ENCODE measurements at places on chromosomes 5 and 9. TPM values are rescaled to one million over a fixed set of nuclear protein-coding genes. Genes with fewer than 3 reads are reported as not detected.

Gene ROPN1L
- not detected for total RNA-seq

DNA sequence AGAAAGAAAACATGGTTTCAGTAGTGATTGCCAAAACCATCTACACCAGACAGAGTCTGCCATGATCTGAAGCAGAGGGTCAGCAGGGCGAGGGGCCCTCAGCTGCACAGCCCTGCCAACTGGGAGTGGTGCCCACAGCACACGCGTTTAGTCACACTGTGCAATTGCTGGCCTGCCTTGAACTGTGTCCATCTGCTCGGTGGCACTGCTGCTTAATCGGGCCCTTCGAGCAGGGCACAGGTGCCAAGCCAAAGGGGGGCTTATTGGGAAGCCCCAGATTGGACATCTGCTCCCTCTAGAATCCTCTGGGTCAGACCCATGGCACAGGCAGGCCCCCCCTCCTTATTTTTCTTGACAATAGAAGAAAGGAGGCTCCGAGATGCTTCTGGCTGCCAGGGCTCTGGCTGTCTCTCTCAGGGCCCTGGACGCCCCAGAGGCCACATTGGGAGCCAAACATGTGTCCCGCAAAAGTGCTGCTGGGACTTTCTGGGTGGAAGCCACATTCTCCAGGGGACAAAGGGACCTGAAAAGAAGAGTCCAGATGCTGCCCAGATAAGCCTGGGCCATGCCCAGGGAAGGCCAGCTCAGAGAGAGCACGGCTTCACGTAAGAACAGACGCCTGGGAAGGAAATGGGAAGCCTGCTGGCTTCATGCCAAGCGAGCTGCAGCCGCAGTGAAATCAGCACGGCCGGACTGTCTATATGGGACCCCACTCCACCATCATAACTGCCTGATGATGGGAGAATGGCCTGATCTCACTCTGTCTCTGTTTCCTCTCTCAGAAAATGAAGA, 349.2 kb downstream of the GADD45G start:
- no peak for DNase-seq

GRCh38 chr9:114015607-114016006, 62.5 kb downstream of the AMBP start:
- DNase-seq = no peak

Gene SKP2
- total RNA-seq = 36.3 TPM

DNA sequence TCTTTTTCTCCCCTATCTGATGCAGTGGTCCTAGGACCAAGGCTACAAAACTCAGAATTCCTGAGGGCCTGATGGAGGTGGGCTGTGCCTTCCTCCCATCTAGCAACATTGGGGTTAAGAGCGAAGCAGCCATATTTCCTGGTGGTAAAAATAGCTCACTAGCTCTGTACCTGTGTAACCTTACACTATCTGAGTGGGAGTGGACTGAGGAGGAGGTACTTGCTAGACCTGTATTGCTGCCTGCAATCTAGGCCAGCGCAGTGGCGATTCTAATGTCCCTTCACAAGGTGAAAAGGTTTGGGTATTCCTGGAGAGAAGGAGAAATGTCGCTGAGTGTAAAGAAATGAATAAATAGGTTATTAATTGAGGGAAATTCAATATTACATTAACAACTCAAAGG, 80.2 kb upstream of the LIFR start:
- no peak for DNase-seq

GRCh38 chr5:68432682-68433081, 217.1 kb downstream of the PIK3R1 start:
- DNase-seq = no peak

Gene DBH
- total RNA-seq = not detected

DNA sequence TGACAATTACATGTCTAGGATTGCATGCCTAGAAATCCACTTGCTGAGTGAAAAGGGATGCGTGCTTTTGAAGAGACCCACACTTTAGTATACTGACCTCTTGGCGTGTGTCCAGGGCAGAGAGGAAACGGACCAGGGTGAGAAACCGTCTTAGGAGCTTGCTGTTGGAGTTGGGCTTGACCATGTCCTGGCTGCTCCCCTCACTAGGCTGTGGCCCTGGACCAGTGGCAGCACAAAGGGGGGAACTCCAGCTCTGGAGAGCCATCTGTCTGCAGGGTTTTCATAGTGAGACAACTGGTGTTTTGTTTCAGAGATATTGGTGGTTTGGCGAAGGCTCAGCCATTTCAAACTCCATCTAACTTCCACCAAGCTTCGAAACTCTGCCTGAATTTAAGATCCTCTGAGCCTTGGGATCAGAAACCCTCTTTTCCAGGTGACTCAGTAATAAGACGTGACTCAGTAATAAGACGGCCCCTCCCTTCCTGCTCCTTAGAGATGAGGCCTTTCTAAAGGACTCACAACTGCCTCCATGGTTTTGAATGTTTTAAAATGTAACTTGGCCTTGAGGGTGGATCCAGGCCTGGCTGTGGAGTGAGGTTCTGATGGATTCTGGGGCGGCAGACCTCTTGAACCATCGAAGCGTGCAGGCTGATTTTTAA, 165.8 kb downstream of the MELK start:
- DNase-seq = peak; percentile 90

Gene LEAP2
- total RNA-seq = 0.18 TPM

GRCh38 chr5:169433221-169433651, 132.3 kb upstream of the SLIT3 start:
- DNase-seq = peak; percentile 68

DNA sequence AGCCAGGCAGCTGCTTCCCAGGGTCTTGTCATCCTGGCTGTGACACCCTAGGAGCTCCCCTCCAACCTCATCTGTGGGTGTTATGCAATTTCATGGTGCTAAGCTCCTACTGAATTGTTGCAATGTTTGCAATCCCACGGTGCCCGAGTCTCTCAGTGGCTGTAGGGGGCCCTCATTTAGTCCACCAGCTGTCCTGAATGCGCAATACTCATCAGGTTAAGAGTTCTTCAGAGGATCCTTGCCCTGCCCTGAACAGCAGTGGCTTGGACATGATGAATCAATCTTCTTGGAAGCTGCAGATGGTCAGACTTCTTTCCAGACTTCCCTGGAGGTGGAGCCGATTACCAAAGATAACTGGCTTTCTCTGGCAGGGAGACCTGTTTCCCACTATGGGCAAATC, 584.1 kb downstream of the CCDC171 start:
- DNase-seq = peak; percentile 82

Gene EXD3
- 5.2 TPM for total RNA-seq

Gene NNT
- total RNA-seq = 80.3 TPM

DNA sequence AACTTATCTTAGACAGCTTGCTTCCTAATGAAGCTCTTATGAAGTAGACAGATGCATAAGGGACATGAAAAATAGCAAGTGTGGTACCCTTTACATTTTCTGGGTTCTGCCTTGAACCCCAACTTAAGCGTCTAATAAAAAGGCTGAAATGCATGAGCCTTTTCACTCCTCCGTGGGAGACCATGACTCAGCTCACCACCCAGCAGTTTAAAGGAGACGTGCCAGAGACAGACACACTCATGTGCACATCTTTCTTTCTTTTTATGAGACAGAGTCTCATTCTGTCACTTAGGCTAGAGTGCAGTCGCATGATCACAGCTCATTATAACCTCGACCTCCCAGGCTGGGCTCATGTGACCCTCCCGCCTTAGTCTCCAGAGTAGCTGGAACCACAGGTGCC, 22.3 kb downstream of the CTXN3 start:
- DNase-seq = no peak

- DNase-seq = peak; percentile 57
These were observed 29.1 kb upstream of the ANKRD31 start for GRCh38 chr5:75265731-75266130.

GRCh38 chr5:16899171-16899570, 36.9 kb downstream of the MYO10 start:
- DNase-seq = no peak

Gene SAXO1
- 0.18 TPM for total RNA-seq

Gene INSL6
- not detected for total RNA-seq

GRCh38 chr9:85155352-85155751, 485.8 kb downstream of the NTRK2 start:
- no peak for DNase-seq

Gene FABP6
- total RNA-seq = not detected

GRCh38 chr5:119435436-119436132, 16.7 kb upstream of the HSD17B4 start:
- peak; percentile 52 for DNase-seq

GRCh38 chr5:136108180-136108611, 24.4 kb upstream of the SMAD5 start:
- DNase-seq = no peak

- no peak for DNase-seq
These were observed 234.4 kb upstream of the DAPK1 start for GRCh38 chr9:87263291-87263690.

GRCh38 chr9:99419070-99419469, 197.0 kb downstream of the SEC61B start:
- DNase-seq = peak; percentile 70

Gene NR4A3
- total RNA-seq = 1.1 TPM

Gene FAM174A
- total RNA-seq = 22.3 TPM

Gene PIP5K1B
- not detected for total RNA-seq

- DNase-seq = peak; percentile 96
These were observed 15.8 kb upstream of the PSAT1 start for GRCh38 chr9:78280982-78281668.

Gene IL4
- total RNA-seq = not detected

- no peak for DNase-seq
These were observed 1719.1 kb downstream of the MAT2B start for GRCh38 chr5:165224366-165225045.

DNA sequence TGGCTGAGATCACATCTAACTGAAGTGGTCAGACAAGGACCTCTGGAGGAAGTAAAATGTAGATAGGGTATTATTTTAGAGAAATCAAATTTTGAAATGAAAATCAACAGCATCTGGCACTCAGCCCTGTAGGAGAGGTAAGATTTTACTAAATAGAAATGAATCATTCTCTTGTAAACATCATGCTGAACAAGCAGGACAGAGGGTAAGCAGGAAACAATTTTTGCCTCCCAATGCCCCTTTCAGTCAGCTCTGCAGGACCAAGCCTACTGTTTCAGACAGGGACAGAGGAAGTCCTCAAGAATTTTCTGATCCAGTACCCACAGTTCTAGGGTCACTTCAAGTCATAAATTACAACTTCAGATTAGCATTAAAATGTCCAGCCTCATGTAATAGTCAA, 190.1 kb downstream of the ESM1 start:
- no peak for DNase-seq

Gene FBLL1
- not detected for total RNA-seq

GRCh38 chr5:55604611-55605067, 69.9 kb upstream of the PLPP1 start:
- peak; percentile 64 for DNase-seq

Gene ADAMTS19
- total RNA-seq = not detected

- peak; percentile 45 for DNase-seq
These were observed 727 bp upstream of the DNAJA1 start for GRCh38 chr9:33024126-33024965.

DNA sequence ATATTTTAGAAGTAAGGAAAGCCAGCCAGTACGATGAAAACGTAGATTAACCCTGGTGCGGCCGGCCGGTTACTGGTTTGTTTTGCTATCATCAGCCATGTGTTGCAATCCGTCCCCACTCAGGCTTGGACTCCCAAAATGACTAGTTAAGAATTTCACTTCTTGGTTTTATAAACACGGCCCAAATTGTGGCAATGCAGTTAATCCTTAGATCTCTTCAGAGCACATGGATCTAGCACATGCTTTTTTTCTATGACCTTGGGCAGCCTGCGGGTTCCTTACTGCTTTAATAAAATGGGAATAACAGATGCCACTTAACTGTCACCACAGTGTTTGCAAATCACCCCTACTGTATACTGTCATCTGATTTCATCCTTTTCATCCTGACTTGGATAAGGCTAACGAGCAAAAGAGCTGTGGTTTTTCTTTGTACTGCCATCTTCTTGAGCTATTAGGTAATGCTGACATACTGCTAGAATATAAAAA, 1.5 kb downstream of the NDFIP1 start:
- peak; percentile 55 for DNase-seq

Data from fibroblast of the aortic adventitia (primary cell).